ENCODE measurements at places on chromosomes 12 and 14. TPM values are rescaled to one million over a fixed set of nuclear protein-coding genes. Genes with fewer than 3 reads are reported as not detected.
A peak's percentile ranks its signal among the peaks of the same experiment; 100 is the strongest.

PMEL gene
- total RNA-seq = 0.76 TPM

DNA sequence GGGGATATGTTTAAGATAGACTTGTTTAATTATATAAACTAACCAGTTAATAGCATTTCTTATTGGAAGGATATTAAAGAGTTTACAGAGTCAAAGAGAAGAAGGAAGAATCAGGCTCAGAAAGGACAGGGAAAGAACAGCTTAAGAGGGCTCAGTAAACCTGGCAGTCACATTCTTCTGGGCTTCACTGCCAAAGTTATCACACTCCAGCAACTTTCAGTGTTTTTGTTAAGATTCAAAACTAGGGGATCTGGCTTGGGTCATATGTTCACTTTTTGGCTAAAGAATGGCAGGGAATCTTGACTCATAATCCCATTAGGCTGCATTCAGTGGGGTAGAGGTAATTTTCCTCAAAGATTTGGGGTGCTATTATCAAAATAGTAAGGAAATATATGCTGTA, 312.3 kb downstream of the RAD51B start:
- no peaks in the 10 kb centered on the region for H3K36me3 ChIP-seq
- no peak for DNase-seq
- H3K4me3 ChIP-seq = no peak overlapping the region
- H3K27ac ChIP-seq = no peak overlapping the region

DNA sequence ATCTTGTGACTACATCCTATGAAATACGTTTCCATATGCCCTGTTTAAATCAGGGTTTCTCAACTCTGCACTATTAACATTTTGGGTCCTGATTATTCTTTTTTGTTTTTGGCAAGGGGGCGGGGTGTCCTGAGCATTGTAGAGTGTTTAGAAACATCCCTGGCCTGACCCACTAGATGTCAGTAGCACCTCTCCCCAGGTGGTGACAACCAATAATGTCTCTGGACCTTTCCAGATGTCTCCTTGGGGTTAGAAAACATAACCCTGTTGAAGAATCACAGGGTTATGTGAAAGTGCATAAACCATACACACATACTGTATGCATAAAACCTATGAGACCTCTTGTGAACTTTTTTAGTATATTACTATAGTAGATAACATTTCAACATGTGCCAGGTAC, 1.4 kb downstream of the ACAD10 start:
- DNase-seq = no peak
- H3K27ac ChIP-seq = no peak overlapping the region
- H3K27me3 ChIP-seq = no peaks in the 10 kb centered on the region
- peaks cover 11% of the 10 kb centered on the region for H3K36me3 ChIP-seq
- H3K4me1 ChIP-seq = peaks cover 19% of the 10 kb centered on the region

DNA sequence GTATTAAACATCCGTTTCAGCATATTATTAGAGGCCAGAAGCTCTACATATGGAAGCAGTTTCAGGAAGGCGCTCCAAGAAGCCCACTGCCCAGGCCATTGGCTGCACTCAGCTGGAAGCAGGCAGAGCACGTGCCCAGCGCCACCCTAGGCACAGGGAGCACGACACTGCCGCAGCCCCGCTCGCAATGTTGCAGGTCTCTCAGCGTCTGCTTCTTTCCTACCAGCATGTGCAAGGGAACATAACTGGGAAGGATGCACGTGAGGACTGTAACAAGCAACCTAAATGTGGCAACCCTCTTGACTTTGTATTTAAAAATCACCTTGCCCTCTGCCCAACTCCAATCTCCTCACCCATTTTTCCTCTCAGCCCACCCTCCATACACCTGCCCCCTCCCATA, 3.5 kb downstream of the TMEM132D start:
- no peak overlapping the region for H3K4me3 ChIP-seq
- no peaks in the 10 kb centered on the region for H3K4me1 ChIP-seq
- DNase-seq = no peak
- H3K27ac ChIP-seq = no peak overlapping the region
- no peaks in the 10 kb centered on the region for H3K36me3 ChIP-seq

DNA sequence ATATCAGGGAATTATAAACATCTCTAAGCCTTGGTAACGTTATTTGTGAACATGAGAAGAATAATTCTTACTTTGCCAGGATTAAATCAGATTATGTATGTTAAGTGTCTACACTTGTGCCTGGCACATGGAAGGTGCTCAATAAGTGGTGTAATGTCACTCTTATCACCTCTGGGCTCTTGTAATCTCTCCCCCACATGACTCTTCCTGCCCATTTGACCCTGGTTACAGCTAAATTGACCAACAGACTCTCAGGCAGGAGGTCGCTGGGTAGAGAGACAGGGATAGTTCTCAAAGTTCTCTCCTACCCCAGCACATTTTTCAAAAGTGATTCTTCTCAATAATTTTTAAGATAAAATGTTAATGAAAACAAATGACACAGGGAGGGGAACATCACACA, 137.8 kb upstream of the FRMD6 start:
- no peaks in the 10 kb centered on the region for H3K36me3 ChIP-seq
- H3K27me3 ChIP-seq = no peaks in the 10 kb centered on the region
- DNase-seq = no peak
- no peak overlapping the region for H3K27ac ChIP-seq
- no peak overlapping the region for H3K4me3 ChIP-seq
- H3K4me1 ChIP-seq = no peaks in the 10 kb centered on the region

DNA sequence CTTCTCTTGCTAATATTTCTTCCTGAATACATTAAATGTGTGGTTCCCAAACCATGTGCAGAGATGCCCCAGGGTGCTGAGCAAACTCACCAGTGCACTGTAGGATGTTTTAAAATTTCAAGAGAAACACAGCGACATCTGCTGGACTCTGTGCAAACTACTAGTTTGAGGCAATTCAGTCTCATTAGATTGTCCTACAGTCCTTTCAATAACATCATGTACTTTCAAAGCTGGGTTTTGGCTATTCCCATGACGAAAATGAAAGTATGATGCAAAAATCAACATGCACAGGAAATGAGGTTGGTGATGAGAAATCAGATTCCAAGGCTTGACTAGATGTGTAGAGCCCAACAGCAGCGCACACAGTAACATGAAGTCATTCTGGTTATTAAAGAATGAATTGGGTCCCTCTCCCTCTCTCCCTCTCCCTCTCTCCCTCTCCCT, 66.3 kb downstream of the CLIP1 start:
- H3K27me3 ChIP-seq = no peaks in the 10 kb centered on the region
- H3K4me1 ChIP-seq = peaks cover 7% of the 10 kb centered on the region
- no peak overlapping the region for H3K27ac ChIP-seq
- DNase-seq = no peak
- no peak overlapping the region for H3K4me3 ChIP-seq

GRCh38 chr12:64323476-64324225, 66.9 kb downstream of the C12orf56 start:
- H3K4me3 ChIP-seq = no peak overlapping the region
- H3K36me3 ChIP-seq = no peaks in the 10 kb centered on the region
- no peak for DNase-seq
- H3K4me1 ChIP-seq = no peaks in the 10 kb centered on the region
- no peak overlapping the region for H3K27ac ChIP-seq
- H3K27me3 ChIP-seq = no peaks in the 10 kb centered on the region

PRICKLE1 gene
- total RNA-seq = 8.0 TPM

- no peaks in the 10 kb centered on the region for H3K36me3 ChIP-seq
- H3K27me3 ChIP-seq = no peaks in the 10 kb centered on the region
- no peak overlapping the region for H3K27ac ChIP-seq
- peaks cover 4% of the 10 kb centered on the region for H3K4me1 ChIP-seq
- H3K4me3 ChIP-seq = no peak overlapping the region
Measured at GRCh38 chr14:83977583-83977982, 1552.4 kb upstream of the FLRT2 start.

DNA sequence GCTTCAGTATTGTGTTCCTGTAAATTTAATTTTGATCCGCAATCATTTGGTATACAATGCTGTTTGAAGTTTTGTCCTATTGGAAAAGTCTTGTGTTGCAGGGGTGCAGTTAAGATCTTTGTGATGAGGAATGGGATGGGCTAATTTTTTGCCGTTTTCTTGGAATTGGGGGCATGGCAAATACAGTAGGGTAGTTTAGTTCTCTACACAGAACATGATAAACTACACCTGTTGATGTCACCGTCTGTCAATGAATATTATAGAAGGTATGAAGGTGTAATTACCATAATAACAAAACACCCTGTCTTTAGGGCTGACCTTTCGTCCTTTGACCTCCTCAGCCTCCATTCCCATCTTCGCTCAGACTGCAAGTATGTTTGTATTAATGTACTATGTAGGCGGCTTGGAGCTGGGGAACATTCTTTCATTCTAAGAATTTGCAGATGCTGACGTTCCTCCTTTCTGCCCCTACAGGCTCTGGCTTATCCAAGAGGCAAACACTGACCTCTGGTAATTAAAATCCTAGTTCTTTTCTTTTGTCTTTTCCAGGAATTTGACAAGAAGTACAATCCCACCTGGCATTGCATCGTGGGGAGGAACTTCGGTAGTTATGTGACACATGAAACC, 1.7 kb downstream of the DYNLL1 start:
- DNase-seq = no peak
- peak overlapping the region; percentile 94 for H3K27ac ChIP-seq
- peaks cover 36% of the 10 kb centered on the region for H3K4me1 ChIP-seq
- H3K27me3 ChIP-seq = no peaks in the 10 kb centered on the region

NACA gene
- total RNA-seq = 1,907 TPM

DNA sequence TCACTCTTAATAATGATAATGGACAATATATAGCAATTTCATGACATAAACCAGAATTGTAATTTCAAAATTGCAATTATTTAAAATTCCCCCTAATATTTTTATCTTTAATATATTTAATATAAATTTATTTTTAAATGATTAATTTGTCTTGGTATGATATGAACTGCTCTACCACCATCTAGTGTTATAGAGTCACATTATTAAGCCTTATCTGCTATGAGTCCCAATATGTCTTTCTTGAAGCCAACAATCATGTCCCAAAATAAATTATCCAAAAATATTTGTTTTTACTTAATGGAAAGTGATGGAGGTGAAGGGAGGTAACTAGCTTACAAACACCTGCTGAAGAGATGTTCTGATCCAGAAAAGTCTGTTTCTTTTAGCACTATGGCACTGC, 151.4 kb downstream of the KCNC2 start:
- no peaks in the 10 kb centered on the region for H3K27me3 ChIP-seq
- no peak overlapping the region for H3K4me3 ChIP-seq
- DNase-seq = no peak
- H3K4me1 ChIP-seq = no peaks in the 10 kb centered on the region
- no peak overlapping the region for H3K27ac ChIP-seq

DNA sequence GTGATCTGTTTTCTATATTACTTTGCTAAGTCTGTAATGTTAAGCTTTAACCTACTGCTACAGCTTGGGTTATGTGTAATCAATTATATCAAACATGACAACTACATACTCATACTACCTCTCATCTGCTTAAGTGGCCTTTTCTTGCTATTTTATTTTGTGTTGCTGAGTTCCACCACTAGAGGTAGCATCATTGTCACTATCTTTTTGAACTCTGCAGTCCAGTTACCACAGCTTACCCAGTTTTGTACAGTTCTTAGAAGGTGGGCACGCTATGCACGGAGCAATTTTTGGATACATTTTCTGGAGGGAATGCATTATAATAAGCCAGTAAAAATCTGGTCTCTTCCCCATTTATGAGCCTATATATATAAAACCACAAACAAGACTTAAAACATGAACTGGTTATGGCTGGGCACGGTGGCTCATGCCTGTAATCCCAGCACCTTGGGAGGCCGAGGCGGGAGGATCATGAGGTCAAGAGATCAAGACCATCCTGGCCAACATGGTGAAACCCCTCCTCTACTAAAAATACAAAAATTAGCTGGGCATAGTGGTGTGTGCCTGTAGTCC, 48.5 kb downstream of the SAV1 start:
- H3K27me3 ChIP-seq = no peaks in the 10 kb centered on the region
- H3K4me1 ChIP-seq = no peaks in the 10 kb centered on the region
- H3K4me3 ChIP-seq = no peak overlapping the region

GRCh38 chr12:128829861-128830504, 6.2 kb upstream of the SLC15A4 start:
- no peaks in the 10 kb centered on the region for H3K27me3 ChIP-seq
- no peaks in the 10 kb centered on the region for H3K36me3 ChIP-seq
- DNase-seq = no peak
- H3K27ac ChIP-seq = no peak overlapping the region
- no peak overlapping the region for H3K4me3 ChIP-seq

DNA sequence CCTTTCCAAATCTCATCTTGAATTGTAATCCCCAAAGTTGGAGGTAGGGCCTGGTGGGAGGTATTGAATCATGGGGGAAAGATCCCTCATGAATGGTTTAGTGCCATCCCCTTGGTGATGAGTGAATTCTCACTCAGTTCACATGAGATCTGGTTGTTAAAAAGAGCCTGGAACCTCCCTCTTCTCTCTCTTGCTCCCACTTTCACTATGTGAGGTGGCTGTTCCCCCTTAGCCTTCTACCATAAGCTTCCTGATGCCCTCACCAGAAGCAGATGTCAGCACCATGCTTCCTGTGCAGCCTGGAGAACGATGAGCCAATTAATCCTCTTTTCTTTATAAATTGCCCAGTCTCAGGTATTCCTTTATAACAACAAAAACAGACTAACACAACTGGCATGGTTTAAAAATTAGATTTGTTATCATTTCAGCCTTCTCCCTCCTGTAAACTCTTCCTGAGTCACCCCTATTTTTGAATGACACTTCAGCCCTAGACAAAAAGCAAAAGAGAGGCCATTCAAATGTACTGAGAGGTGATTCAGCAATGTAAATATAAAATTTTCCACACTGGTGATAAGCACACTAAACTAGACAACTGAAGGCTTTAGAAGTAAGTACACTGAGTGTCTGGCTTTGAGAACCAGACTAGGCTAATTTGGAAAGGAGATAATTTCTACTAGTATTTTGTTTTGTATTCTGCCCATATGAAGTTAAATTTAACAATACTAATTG, 212.1 kb upstream of the ABCD2 start:
- H3K27me3 ChIP-seq = no peaks in the 10 kb centered on the region
- no peak overlapping the region for H3K27ac ChIP-seq
- H3K4me1 ChIP-seq = no peaks in the 10 kb centered on the region
- no peak for DNase-seq
- H3K36me3 ChIP-seq = peaks cover 7% of the 10 kb centered on the region

KERA gene
- total RNA-seq = not detected

TAS2R7 gene
- total RNA-seq = 0.40 TPM

DNA sequence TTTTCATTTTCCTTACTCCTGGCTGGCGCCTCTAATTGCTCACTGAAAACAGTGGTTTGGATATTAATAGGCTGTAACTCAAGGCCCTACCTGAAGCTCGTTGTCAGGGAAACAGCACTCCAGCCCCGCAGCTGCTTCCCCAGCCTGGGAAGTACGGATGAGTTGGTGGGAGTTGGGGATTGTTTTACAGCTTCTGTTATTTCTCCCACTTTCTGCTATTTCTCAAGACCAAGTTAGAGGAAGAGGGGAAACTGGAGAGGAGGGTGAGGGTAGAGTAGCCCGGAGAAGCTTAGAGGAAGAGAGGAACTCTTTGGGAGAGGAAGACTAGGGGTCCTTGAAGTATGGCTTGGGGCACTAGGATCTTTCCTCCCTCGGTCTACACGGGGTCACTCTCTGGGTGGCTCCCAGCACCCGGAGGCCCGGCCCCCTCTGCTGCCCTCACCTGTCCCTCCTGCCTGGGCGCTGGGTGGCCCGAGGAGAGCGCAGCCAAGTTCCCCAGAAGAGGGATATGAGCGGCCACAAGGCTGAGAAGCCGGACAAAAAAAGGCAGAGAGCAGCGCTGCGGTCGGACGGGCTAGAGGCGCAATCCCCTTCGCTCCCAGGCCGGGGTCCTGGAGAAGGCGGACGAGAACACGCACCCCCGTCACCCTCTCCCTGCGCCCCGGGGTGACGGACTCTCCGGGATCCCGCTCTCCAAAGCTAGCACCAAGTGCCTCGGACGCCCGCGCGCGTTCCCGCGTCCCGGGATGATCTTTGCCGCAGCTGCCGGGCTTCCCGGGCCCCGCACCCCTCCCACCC, 671 bp downstream of the SPTB start:
- no peak overlapping the region for H3K27ac ChIP-seq
- DNase-seq = no peak
- H3K4me1 ChIP-seq = peaks cover 19% of the 10 kb centered on the region
- H3K36me3 ChIP-seq = no peaks in the 10 kb centered on the region
- peak overlapping the region; percentile 76 for H3K4me3 ChIP-seq

FOXA1 gene
- 27.7 TPM for total RNA-seq

All from esophagus squamous epithelium (tissue), 5 donors.